ENCODE measurements at places on chromosomes 6 and 20.

DNA sequence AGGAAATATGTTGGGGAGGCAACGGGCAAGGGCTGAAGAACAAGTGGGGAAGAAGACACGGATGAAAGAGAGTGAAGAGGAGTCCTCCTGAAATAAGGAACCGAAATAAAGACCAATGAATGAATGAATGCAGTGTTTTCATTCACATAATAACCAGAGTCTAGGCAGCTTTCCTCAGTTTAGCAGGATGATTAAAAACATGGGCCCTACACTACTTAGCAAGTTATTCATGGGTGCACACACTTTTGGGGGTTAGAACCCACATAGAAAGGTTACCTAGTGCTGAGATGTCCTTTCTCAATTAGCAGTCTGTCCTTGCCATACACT lies 5.9 kb upstream of the FUCA2 start:
- DNase-seq: no peak

- DNase-seq: no peak
Observed at GRCh38 chr6:11975353-11975977, 36.6 kb upstream of the HIVEP1 start.

DNA sequence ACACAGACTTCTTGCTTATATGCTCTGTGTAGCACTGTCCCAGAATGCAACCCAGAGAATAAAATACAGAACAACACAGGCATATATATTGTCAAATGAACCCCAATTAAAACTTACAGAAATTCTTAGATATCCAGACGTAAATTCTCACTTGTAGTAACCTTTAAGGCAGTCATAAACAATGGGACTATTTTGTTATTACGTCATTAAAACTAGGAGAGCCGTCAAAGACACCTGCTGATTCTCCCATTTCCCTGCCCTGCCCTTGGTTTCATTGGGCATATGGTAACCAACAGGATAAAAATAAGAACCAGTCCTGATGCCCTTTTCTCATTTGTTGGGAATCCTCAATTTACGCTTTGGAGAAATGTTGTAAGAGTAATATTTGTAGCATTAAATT lies 871.3 kb upstream of the EYS start:
- DNase-seq: no peak

- no peak for DNase-seq
Observed at GRCh38 chr20:36435592-36436541, 105.5 kb upstream of the MYL9 start.

DNA sequence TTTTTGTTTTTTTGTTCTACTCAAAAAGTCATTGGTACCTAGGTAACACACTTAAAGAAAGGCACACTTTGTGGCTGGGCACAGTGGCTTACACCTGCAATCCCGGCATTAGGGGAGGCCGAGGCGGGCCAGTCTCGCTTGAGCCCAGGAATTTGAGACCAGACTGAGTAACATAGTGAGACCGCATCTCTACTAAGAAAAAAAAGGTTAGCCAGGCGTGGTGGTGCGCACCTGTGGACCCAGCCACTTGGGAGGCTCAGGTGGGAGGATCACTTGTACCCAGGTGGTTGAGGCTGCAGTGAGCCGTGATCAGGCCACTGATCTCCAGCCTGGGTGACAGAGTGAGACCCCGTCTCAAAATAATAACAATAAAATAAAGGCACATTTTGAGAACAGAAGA lies 67.4 kb upstream of the BHLHE23 start:
- DNase-seq: no peak

- DNase-seq: no peak
Observed at GRCh38 chr6:112141707-112142106, 54.3 kb downstream of the FAM229B start.

DNA sequence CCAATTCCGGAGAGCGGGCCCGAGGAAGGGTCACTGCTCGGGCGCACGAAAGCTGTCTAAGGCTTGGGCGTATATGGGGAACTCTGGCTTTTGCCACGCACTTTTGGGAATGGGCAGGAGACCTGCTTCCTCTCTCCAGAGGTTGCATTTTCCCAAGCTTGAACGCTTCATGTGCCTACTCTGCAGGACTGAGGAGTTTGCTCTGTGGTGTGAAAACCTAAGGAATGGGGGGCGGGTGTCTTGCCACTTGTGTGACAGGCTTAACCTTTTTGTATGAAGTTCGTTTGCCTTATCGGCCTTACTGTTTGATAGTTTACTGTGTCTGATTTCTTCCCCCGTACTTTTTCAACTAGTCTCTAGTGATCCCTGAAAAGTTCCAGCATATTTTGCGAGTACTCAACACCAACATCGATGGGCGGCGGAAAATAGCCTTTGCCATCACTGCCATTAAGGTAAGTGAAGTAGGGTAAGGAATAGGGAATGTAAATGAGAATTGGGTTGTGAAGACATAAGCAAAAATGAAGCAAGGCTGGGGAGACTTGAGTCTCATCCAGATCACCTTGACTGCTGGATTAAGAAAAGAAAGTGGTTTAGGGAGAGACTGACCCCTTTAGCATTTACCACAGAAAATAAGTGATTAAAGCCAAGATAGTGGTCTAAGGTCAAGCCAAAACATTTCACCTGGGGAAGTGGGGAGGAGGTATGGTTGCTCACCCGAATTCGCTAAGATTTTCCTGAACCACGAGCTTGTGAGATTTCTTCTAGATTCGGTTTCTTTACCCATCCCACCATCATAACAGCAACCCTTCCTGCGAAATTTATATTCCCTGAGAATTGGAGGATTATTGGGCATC lies 627 bp downstream of the RPS18 start:
- no peak for DNase-seq

DNA sequence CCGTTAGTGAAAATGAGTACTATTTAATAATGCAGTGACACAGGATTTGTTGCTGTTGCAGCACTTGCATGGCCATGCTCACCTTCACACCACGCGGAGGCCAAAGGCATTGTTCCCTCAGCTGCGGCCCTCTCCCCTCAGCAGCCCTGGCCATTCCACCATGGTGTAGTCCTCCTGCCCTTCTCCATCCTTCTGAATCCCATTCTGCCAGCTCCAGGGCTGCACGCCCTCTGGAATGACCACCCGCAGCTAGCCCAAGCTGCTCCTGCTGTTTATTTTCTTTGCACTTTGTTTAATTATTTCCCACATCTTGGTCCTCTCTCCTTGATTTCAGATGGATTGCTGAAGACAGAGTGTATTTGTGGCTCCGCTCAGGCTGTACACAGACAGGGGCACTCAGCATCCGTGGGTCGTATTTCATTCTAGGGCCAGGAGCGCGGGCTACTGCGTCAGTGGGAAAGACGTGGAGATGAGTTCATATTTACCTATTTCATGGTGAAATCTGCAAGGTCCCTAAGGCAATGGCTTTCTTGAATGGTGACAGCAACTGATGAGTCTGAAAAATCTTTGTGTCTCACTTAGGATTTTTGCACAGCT lies 81.4 kb upstream of the DUSP22 start:
- DNase-seq: no peak

DNA sequence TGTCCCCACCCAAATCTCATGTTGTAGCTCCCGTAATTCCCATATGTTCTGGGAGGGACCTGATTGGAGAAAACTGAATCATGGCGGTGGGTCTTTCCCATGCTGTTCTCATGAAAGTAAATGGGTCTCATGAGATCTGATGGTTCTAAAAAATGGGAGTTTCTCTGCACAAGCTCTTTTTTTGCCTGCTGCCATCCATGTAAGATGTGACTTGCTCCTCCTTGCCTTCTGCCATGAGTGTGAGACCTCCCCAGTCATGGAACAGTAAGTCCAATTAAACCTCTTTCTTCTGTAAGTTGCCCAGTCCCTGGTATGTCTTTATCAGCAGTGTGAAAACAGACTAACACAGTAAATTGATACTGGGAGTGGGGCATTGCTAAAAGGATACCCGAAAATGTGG lies 1218.4 kb upstream of the CITED2 start:
- no peak for DNase-seq

- no peak for DNase-seq
Observed at GRCh38 chr6:56959094-56959493, 4.2 kb downstream of the BEND6 start.

DNA sequence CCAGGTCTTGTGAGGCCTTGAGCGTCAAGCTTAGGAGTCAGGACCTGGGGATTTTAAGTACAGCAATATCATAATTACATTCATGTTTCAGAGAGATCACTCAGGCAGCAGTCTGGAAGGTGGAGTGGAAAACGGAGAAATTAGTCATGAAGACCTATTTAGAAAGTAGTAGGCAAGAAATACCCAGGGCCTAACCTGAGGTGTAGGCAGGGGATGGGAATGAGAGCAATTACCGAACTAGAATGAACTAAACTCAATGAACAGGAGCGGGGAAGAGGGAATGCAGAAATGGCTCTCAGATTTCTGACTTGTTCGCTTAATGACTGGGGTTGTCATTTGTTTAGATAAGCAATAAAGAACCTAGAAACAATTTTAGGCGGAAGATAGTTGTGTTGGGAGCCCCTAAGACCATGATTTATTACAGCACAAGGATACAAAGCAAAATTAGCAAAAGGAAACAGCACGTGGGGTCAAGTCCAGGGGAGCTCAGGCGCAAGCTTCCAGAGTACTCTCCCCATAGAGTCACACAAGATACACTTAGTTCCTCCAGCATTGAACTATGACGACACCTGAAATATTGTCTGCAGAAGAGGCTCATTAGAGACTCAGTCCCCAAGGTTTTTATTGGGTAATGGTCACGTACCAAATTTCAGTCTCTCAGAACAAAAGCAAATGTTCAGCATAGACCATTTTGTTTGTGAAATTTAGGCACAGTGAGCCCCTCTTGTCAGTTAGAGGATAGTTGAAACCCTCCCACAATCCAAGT lies 178.8 kb upstream of the AKAP12 start:
- no peak for DNase-seq

DNA sequence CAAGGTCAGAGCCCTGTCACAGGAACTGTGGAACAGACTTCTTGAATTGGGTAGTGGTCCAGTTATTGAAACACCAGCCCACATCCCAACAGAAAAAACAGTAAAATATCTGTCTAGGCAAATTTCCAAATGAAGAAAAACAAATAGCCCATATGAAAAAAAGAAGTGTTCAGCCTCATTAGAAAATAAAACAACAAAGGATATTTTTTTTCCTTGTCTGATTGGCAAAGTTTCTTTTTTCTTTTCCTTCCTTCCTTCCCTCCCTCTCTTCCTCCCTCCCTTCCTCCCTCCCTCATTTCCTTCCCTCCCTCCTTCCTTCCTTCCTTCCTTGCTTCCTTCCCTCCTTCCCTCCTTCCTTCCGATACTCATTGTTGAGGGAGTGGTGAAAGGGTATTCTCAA lies 20.6 kb upstream of the RIMS4 start:
- DNase-seq: no peak

GRCh38 chr6:20402342-20403069 lies 827 bp downstream of the E2F3 start:
- peak; percentile 15 for DNase-seq

GRCh38 chr6:50720623-50721022 lies 7.3 kb downstream of the TFAP2D start:
- peak; percentile 12 for DNase-seq

- no peak for DNase-seq
Observed at GRCh38 chr6:27924179-27924578, 12.0 kb upstream of the OR2B2 start.

- no peak for DNase-seq
Observed at GRCh38 chr20:21240394-21240793, 62.7 kb upstream of the XRN2 start.

DNA sequence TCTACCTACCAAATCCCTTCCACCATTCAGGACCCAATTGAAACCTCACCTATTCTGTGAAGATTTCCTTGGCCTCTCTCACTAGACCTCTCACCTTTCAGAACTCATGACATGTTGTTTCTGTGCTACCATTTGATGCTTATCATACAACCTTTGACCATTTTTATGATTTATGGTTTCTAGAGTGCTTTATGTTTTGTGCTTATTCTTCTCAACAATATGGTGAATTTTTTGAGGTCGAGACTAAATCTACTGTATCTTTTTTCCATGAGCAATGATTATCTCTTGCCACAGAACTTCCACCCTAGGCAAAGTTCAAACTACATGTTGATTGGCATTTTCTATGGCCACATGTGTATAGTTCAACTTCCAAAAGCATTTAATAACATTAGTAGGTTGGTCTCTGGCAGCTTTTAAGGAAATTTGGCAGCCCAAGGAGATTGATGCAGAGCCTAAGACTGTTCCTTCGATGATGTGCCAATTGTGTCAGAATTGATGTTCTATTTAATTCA lies 84.9 kb downstream of the OLIG3 start:
- DNase-seq: no peak

DNA sequence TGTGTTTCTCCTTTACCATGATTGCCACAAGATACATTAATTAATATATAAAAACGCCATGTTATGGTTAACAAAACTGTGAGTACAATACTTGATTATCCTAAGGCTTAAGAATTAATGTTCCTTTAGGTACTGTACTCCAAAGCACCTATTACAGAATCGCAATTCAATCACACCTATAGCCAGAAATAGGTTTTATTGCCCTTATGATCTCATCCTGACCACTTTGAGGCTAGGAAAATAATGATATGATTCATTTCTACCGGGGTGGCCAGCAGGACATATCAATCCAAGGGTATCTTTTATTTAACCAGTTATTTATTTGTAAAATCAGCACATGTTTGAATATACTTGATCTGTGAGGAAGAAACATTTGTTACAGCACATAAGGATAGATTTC lies 396.6 kb upstream of the GJE1 start:
- no peak for DNase-seq

- peak; percentile 71 for DNase-seq
Observed at GRCh38 chr20:36153736-36154699, 522 bp upstream of the EPB41L1 start.

DNA sequence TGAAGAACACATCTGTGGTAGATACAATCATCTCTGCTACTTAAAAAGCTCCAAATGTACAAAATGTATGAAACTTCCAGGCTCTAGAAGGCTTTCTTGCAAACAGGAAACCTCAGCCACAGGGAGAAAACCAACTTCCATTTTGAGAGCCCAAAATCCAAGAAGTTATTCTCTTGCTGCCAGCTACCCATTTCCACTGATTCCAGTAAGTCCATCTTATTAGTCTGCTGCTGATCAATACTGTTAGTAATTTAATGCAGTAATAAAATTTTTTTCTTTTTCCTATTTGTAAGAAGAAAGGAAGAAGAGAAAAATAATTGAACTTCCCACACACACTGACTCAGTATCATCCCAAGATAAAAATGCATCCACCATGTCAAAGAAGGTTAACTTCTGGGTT lies 169.5 kb downstream of the TASP1 start:
- no peak for DNase-seq

DNA sequence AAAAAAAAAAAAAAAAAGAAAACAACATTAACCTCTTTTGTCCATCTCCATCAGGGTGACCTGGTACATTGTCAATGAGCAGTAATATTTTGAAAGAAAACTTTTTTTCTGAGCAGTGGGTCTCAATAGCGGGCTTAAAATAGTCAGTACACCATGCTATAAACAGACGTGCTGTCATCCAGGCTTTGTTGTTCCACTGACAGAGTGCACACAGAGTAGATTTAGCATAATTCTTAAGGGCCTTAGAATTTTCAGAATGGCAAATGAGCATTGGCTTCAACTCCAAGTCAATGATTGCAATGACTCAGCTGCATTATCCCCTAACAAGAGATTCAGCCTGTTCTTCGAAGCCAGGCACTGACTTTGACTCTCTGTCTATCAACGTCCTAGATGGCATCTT lies 35.6 kb downstream of the MAP7 start:
- DNase-seq: no peak

GRCh38 chr20:25324412-25324811 lies 66.2 kb downstream of the ABHD12 start:
- no peak for DNase-seq
